ENCODE measurements at places on chromosomes 7 and 10.

- no peak for DNase-seq
Measured at GRCh38 chr7:1071731-1072254, 16.1 kb upstream of the GPER1 start.

DNA sequence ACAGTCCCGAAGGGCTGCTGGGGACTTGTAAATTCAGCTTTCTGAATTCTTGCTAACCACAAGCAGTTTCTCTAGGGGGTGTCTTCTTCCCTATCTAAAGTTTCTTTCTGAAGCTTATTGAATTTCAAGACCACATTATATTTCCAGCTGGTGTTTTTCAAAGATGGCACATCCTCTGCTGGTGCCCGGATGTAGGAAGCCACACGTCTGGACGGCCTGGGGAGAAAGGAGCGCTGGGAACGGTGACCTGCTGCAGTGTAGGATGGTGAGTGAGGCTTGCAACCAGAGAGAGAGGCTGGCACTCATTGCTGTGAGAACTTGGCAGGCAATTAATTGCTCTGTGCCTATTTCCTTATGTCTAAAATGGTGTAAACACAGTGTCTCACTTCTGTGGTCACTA lies 776.4 kb downstream of the TYW1 start:
- DNase-seq = no peak

DNA sequence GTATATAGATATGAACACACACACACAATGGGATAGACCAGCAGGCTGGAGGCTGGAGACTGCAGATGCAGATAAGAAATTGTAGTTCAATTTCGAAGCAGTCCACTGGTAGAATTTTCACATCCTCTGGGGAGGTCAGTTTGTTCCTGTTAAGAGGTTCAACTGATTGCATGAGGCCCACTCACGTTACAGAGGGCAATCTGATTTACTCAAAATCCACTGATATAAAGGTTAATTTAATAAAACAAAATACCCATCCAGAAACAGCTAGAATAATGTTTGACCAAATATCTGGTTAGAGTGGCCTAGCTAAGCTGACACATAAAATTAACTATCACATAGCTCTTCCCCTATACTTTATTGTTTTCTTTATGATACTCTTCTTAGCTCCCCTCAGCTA lies 162.9 kb upstream of the SMIM30 start:
- no peak for DNase-seq

DNA sequence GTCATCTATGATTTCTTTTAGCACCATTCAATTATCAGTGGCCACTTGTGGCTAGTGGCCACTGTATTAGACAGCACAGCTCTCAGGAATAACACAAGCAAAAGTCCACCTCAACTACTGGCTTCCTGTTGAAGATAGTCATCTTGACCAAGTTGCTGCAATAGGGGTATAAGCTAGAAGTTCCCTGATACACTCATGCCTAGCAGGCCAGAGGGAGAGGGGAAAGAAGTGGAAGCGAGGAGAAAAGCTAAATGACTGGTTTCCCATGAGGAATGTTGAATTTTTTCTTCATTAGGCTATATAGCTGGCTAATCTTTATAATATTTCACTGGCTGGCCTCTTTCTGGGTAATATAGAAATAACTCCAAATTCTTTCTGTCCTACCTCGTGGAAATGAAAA lies 327.5 kb upstream of the MEOX2 start:
- peak; percentile 51 for DNase-seq

DNA sequence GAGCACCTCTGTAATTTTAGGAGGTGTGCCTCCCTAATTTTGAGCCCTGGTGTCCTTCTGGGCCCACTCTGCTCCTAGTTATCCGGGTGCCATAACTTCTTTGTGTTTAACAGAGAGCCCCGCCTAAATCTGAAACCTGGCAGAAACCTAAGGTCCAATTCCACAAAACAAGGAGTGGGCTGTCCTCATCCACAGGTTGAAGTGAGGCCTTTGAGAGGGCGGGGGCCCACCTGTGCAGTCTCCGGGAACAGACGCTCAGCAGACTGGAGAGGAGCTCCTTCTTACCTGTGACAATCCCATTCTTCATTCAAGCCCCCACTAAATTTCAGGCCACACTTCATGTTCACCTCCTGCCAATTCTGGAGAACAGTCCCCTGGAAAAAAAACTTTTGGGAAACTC lies 10.9 kb downstream of the TMEM72 start:
- DNase-seq = no peak

DNA sequence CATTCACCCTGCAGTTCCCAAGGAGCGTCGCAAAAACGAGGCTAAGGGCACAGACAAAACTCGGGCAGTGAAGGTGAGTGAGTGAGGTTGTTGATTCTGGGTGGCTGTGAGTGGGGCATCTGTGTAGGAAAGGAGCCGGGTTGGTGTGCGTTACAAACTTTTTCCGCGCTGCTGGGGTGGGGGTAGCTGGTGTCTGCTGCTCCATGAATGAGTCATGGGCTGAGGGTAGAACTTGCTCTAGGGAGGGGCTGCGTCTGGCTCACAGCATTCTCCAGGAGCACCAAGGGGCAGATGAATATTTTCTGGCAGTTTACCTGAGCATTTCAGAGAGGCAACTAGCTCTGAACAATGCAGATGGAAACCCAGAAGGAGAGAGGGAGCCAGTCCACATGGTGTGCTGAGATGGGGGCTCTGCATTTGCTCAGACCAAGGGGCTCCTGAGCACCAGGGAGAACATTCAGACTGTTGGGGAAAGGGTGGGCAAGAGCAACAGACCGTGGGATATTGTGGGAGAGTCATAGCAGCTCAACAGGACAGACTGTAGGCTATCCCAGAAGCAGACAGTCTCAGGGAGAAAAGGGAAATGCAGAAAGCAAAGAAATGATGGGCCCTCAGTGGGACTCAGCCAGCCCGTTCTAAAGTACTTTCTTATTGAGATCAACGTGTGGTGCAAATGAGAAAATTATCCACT lies 18.8 kb downstream of the NOBOX start:
- DNase-seq = peak; percentile 50
